CD4-positive, alpha-beta T cell (primary cell): ENCODE measurements at places on chromosomes 1 and 21.
A peak's percentile ranks its signal among the peaks of the same experiment; 100 is the strongest.

- DNase-seq, result no peak
- H3K27ac ChIP-seq, result no peak overlapping the region
- H3K4me3 ChIP-seq, result no peak overlapping the region
- no peaks in the 10 kb centered on the region for H3K4me1 ChIP-seq
Measured at GRCh38 chr1:57204942-57205787, 218.7 kb downstream of the DAB1 start.

DNA sequence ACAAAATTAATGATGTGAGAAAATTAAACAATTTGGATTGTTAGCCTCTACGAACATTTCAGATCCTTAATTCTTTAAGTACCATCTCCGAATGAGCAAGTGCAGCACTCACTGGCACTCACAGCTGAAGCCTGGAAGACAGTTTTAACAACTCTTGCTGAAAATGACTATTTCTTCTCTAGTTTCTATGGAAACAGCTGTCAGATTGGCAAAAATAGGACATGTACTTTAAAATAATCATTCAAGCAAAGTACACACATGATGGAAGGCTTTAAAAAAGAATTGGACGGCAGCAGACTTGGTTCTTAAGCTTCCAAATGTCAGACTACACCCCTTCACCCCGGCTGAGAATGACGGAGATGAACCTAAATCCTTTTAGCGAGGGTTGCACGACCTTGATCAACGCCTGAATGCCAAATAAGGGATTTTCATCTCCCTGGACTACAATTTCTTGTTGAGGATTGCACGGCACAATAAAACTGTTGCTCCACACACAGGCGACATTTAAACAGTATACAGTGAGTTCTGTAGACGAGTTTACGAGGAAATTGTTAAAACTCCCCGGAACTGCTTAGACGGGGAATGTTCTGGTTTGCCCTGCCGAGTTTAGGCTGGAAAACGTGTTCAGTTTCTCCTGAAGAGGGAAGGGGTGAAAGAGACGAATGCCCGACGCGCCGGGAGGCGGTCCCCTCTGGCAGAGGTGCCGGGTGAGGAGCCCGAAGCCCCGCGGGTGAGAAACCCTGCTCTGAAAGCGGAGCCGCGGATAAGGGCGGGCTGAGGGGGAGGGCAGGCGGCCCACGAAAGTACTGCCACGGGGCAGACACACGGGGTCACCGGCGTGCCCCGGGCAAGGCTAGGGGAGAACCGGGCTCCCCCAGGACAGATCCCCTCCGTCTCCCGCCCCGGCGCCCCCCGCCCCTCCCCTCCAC is 671 bp downstream of the OMA1 start:
- H3K27ac ChIP-seq, result peak overlapping the region; percentile 97
- no peaks in the 10 kb centered on the region for H3K27me3 ChIP-seq
- peak; percentile 54 for DNase-seq
- peak overlapping the region; percentile 82 for H3K4me3 ChIP-seq
- H3K36me3 ChIP-seq, result no peaks in the 10 kb centered on the region

GRCh38 chr21:45496151-45496967 is 45.9 kb downstream of the SLC19A1 start:
- H3K27me3 ChIP-seq, result no peaks in the 10 kb centered on the region
- H3K4me1 ChIP-seq, result peaks cover 3% of the 10 kb centered on the region
- H3K36me3 ChIP-seq, result peaks cover 3% of the 10 kb centered on the region
- H3K4me3 ChIP-seq, result no peak overlapping the region

DNA sequence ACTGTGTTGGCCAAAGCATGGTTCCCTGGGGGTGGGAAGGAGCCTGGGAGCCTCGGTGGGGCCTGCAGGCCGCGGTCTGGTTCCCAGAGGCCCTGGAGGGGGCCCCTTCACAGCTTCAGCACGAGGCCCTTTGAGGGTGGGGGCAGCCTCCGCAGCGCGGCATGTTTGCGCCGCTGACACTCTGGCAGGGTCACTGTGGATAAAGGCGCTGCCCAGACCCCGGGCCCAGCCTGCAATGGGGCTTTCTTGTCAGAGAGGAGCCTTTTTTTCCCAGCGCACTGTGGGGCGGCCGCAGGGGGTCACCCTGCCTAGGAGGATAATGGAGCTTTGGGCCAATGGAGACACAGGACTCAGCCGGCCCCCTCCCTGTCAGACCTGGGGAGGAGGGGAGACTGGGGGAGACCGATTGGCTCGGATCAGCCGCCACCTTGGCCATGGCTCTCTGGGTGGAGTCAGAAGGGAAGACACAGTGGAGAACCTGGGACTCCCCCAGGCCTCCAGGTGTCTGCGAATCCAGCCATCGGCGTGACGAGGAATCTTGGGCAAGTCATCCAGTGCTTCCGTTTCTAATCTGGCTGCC is 26.0 kb downstream of the EPHB2 start:
- peaks cover 4% of the 10 kb centered on the region for H3K27me3 ChIP-seq
- H3K4me3 ChIP-seq, result no peak overlapping the region
- no peak for DNase-seq
- H3K4me1 ChIP-seq, result no peaks in the 10 kb centered on the region
- H3K36me3 ChIP-seq, result no peaks in the 10 kb centered on the region
- H3K27ac ChIP-seq, result no peak overlapping the region

GRCh38 chr1:103180660-103181059 is 72.3 kb upstream of the COL11A1 start:
- no peak for DNase-seq
- H3K27me3 ChIP-seq, result no peaks in the 10 kb centered on the region
- H3K36me3 ChIP-seq, result no peaks in the 10 kb centered on the region
- H3K4me1 ChIP-seq, result no peaks in the 10 kb centered on the region
- H3K4me3 ChIP-seq, result no peak overlapping the region

DNA sequence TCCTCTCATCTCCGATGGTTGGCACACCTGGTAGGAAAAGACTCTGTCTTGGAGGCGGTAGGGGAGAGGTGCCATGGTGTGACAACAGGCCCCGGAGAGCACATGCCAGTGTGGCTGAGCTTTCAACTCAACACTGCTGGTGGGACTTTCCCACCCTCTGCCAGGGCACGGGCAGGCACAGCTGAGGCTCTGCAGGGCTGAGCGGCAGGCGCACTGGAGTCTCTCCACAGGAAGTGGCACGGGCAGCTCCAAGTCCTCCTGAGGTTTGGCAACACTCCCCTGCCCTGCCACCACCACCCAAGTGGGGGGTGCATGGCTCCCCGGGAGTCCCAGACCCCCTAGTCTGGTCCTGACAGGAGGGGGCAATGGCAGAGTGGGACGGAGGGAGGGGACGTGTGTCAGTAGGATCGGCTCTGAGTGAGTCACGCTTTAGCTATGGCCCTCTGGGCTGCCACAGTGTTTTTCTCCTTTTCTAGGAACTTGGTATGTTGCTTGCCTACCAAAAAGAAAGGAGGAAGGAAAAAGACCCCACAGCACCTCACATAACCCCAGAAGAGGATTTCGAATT is 27.3 kb upstream of the EVA1B start:
- DNase-seq, result peak; percentile 82
- peaks cover 23% of the 10 kb centered on the region for H3K4me1 ChIP-seq
- no peak overlapping the region for H3K4me3 ChIP-seq
- no peaks in the 10 kb centered on the region for H3K27me3 ChIP-seq

GRCh38 chr1:166937329-166937728 is 38.0 kb downstream of the ILDR2 start:
- no peaks in the 10 kb centered on the region for H3K27me3 ChIP-seq
- no peak overlapping the region for H3K27ac ChIP-seq
- no peak overlapping the region for H3K4me3 ChIP-seq
- DNase-seq, result no peak
- H3K36me3 ChIP-seq, result no peaks in the 10 kb centered on the region
- H3K4me1 ChIP-seq, result no peaks in the 10 kb centered on the region

DNA sequence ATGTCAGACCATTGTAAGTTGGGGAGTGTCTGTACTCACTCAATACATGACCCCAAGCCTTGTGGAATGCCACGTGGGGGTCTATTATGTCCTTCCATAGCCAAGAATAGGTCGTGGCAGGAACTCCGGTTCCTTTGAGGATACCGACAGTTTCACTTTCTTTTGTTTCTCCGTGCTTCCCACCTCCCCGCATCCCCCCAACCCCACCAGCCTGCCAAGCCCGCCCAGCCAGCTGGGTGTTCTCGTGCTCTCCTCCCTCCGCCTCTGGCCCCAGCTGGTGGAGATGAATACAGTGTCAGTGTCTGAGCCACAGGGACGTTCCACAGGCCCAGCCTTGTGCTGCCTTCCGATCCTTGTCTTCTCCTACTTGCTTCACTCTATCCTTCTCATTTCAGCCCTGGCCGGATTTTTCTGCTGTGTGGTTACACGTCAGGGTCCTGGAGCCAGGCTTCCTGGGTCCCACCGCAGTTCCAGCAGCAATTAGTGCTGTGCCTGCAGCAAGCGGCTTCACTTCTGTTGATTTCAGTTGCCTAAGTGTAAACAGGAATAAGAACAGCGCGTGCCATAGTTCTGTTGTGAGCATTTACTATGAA is 4.1 kb upstream of the AGTRAP start:
- DNase-seq, result no peak
- H3K27me3 ChIP-seq, result no peaks in the 10 kb centered on the region
- peak overlapping the region; percentile 42 for H3K4me3 ChIP-seq

DNA sequence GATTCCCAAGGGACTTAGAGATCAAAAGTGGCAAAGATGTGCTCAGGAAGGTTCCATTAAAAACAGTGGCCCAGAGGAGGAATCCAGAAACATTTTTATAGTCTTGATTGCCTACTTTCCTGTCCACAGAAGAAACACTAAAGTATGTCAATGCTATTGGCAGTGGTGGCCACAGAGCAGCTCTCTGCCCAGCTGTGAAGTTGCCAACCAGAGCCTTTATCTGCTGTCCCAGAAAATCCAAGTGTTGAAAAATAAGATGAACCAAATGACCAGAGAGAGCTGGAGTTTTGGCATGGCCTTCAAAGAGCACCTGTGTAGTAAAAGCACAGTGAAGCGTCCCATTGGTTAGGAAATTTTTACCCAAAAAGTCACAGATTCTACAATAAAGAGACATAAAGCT is 181.2 kb downstream of the TGFBR3 start:
- H3K27ac ChIP-seq, result no peak overlapping the region
- peaks cover 36% of the 10 kb centered on the region for H3K36me3 ChIP-seq
- no peaks in the 10 kb centered on the region for H3K27me3 ChIP-seq
- H3K4me1 ChIP-seq, result no peaks in the 10 kb centered on the region
- no peak for DNase-seq

GRCh38 chr1:185208626-185209180 is 51.7 kb downstream of the SWT1 start:
- DNase-seq, result no peak
- H3K4me1 ChIP-seq, result no peaks in the 10 kb centered on the region
- no peak overlapping the region for H3K4me3 ChIP-seq
- no peak overlapping the region for H3K27ac ChIP-seq

DNA sequence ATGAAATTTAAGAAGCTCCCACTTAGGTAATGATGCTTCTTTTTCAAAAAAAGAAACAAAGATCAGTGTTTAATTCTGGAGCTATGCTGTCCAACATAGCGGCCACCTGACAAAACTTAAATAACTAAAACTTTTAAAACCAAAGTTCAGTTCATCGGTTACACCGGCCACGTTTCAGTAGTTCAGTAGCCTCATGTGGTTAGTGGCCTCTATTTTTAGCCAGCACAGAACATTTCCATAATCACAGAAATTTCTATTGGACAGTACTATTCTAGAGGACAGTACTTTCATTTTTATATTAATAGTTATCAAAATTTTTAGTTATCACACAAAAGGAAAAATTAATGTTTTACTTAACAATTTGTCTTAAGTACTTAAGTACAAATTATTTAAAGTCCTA is 141.0 kb downstream of the USP25 start:
- no peaks in the 10 kb centered on the region for H3K4me1 ChIP-seq
- no peak for DNase-seq
- no peaks in the 10 kb centered on the region for H3K27me3 ChIP-seq
- no peak overlapping the region for H3K4me3 ChIP-seq
- no peak overlapping the region for H3K27ac ChIP-seq
- peaks cover 66% of the 10 kb centered on the region for H3K36me3 ChIP-seq

DNA sequence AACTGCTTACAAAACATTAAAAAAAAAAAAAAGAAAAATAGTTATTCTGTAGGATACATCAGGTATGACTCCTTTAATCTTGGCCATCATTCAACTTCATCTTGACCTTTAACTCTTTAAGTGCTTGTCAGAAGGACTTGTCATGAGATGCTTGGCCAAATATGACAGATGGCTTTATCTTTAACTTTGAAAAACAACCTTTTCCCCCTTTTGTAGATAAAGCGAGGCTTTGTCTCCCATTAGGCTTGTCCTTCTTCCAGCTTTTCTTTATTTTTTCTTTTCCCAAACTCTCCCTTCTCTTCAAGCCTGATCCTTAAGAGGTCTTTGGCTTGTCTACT is 2.3 kb downstream of the SRSF10 start:
- H3K4me3 ChIP-seq, result no peak overlapping the region
- H3K36me3 ChIP-seq, result peaks cover 28% of the 10 kb centered on the region
- peaks cover 19% of the 10 kb centered on the region for H3K4me1 ChIP-seq
- H3K27ac ChIP-seq, result no peak overlapping the region

DNA sequence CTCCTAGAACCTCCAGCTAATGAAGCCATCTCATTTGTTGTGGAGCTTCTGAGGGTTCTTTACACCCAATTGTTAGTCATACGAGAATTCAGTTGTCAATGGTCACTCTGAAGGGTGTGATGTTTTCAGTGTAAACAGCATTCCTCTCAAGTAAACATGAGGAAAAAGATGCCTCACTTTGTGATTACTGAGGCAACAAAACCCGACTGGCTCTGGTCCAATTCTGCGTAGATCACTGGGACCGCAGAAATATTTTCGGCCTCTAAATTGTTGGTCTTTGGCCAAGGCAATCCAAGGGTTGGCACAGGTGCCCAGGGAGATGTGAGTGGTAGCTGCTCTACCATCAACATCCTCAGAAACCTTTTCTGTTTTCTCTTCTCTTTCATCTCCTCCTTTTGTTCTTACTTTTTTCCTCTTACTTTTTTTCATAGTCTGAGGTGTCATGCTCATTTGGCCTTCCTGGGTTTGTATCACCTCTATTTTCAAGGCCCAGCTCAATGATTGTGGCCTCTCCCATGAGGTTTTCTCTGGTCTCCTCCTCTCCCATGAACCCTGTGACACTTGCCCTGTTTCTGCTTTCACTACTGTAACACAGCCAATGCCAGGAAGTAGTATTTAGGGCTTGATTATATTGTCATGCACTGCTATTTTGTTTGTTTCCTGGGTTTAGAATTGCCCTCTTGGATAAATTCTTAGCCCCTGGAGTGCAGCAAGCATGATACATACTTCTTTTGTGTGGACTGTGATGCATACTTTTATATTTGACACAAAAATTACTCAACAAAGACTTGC is 221.9 kb downstream of the TNR start:
- no peak overlapping the region for H3K27ac ChIP-seq
- H3K36me3 ChIP-seq, result no peaks in the 10 kb centered on the region
- no peak for DNase-seq
- no peaks in the 10 kb centered on the region for H3K4me1 ChIP-seq

GRCh38 chr1:33388805-33389771 is 41.8 kb downstream of the PHC2 start:
- no peak overlapping the region for H3K27ac ChIP-seq
- no peaks in the 10 kb centered on the region for H3K27me3 ChIP-seq
- H3K4me1 ChIP-seq, result no peaks in the 10 kb centered on the region
- H3K36me3 ChIP-seq, result no peaks in the 10 kb centered on the region
- no peak for DNase-seq
